Kidney epithelial cell (primary cell): ENCODE measurements at places on chromosomes 6 and 20. TPM values are rescaled to one million over a fixed set of nuclear protein-coding genes. Genes with fewer than 3 reads are reported as not detected.

The PARD6B gene
- 23.7 and 24.0 TPM in 2 replicates for total RNA-seq

The PAX1 gene
- not detected in 2 replicates for total RNA-seq

The RNF146 gene
- total RNA-seq = 33.1 and 36.2 TPM in 2 replicates

The DPPA5 gene
- total RNA-seq = not detected in 2 replicates

The RCAN2 gene
- 5.6 and 6.2 TPM in 2 replicates for total RNA-seq

The CD93 gene
- total RNA-seq = 1.0 and 1.3 TPM in 2 replicates

The SSTR4 gene
- total RNA-seq = not detected in 2 replicates

The FKBP1A gene
- total RNA-seq = 144 and 155 TPM in 2 replicates

The HLA-DRB5 gene
- total RNA-seq = 0.21 TPM in 1 of 2 replicates, not detected in the other

The PRPH2 gene
- 0.21 and 0.34 TPM in 2 replicates for total RNA-seq

The ENPP3 gene
- not detected in 2 replicates for total RNA-seq

The TMEM242 gene
- total RNA-seq = 6.7 and 9.6 TPM in 2 replicates

The MAP3K5 gene
- 5.7 TPM in 2 replicates for total RNA-seq

The GSS gene
- 64.8 and 71.8 TPM in 2 replicates for total RNA-seq
